Activated CD8-positive, alpha-beta memory T cell treated with anti-CD3 and anti-CD28 coated beads for 4 hours (primary cell): ENCODE measurements at places on chromosomes 7 and 10.

DNA sequence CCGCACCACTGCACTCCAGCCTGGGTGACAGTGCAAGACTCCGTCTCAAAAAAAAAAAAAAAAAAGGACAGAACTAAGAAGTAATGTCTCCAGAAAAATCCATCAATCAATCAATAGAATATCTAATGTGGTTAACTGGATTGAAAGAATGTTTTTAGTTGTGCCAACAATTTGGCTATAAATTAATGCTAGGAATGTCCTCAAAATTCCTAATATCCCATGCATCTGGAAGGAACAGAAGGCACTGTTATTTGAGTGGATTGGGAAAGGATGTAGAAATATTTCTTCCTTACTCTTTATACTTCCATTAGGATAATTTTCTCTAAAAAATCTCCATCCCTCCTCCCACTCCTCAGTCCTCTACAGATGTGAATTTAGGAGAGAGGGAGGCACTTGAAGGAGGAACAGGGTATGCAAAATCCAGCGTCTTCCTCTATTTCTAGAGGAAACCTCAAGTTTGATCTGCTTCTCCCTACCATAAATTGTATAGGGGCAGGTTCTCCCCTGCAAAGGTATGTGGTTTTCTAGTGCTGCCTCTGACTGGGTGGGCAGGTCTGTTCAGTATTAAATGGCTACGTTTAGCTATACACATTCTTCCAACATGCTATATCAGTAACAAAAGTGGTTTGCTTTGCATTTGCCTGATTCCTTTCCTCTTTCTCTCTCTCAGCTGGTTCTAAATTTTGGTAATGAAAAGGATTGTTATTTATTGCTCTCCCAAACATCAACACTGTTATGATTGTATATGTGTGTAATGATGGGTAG, 54.1 kb downstream of the RNLS start:
- no peak for DNase-seq

- no peak for DNase-seq
Measured at GRCh38 chr10:71370031-71370430, 26.7 kb upstream of the CDH23 start.

- no peak for DNase-seq
Measured at GRCh38 chr10:79007018-79007417, 61.7 kb upstream of the ZMIZ1 start.

- DNase-seq = no peak
Measured at GRCh38 chr10:114176511-114176910, 2.5 kb upstream of the CCDC186 start.

DNA sequence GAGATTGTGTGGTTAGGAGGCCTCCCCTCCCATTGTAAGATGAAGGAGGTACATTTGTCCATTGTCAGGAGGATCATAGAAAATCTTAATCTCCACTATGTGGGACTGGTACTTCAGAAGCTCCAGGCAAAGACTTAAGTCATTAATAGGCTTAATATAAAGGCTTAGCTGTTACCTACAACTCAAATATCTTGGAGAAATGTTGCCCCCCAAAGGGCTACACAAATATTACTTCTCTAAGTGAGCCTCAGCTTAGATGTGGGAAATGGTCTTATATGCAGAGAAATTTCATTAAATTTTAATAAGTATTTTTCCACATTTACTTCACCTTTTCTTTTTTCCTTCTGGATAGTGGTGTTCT, 27.2 kb downstream of the TAS2R41 start:
- no peak for DNase-seq

GRCh38 chr10:12351447-12351846, 2.1 kb downstream of the CAMK1D start:
- no peak for DNase-seq

- DNase-seq = no peak
Measured at GRCh38 chr10:24503461-24504320, 220.0 kb downstream of the ARHGAP21 start.

DNA sequence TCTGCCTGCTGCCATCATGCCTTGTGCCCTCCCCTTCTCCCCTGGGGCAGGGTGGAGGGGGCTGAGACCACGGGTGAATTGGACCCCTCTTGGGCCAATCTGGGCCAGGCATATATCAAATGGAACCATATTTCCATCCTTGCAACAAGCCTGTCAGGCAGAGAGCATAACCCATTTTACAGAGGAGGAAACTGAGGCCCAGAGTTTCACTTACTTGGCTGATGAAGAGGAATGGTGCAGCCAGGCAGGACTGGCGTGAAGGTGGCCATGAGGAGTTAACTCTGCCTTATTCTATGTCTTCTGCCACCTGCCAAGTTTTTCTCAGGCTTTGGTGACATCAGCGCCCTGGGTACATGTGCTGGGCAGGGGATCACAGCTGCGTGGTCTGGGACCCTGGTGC, 155.5 kb upstream of the PCBD1 start:
- DNase-seq = no peak
